ENCODE measurements at places on chromosomes 12 and 14. TPM values are rescaled to one million over a fixed set of nuclear protein-coding genes. Genes with fewer than 3 reads are reported as not detected.

ANKRD33 gene
- total RNA-seq, result 0.24 TPM

SERPINA4 gene
- total RNA-seq, result not detected

MAP1LC3B2 gene
- 1.3 TPM for total RNA-seq

KCNA1 gene
- total RNA-seq, result not detected

CELA1 gene
- not detected for total RNA-seq

TRIM9 gene
- 8.3 TPM for total RNA-seq

RHOJ gene
- total RNA-seq, result not detected

EIF2S3B gene
- total RNA-seq, result 0.60 TPM

LRIG3 gene
- total RNA-seq, result 6.0 TPM

CIT gene
- 8.5 TPM for total RNA-seq

PAH gene
- total RNA-seq, result not detected

MMP17 gene
- total RNA-seq, result 12.2 TPM

ST8SIA1 gene
- not detected for total RNA-seq

ANKS1B gene
- 0.73 TPM for total RNA-seq

ACSS3 gene
- not detected for total RNA-seq

IFNG-AS1 gene
- total RNA-seq, result not detected

LRFN5 gene
- not detected for total RNA-seq

KRT83 gene
- 2.5 TPM for total RNA-seq

NRIP2 gene
- not detected for total RNA-seq

SAMD4A gene
- 6.4 TPM for total RNA-seq

TC2N gene
- total RNA-seq, result 0.72 TPM

ZFYVE21 gene
- total RNA-seq, result 38.4 TPM

ARHGAP9 gene
- total RNA-seq, result 0.22 TPM

POTEG gene
- not detected for total RNA-seq

KIF5A gene
- 0.14 TPM for total RNA-seq

CLEC4E gene
- total RNA-seq, result not detected

SIRT4 gene
- 0.80 TPM for total RNA-seq

CDH24 gene
- total RNA-seq, result 5.2 TPM

ADAM21 gene
- 0.07 TPM for total RNA-seq

CTSG gene
- not detected for total RNA-seq

LMNTD1 gene
- total RNA-seq, result not detected

MLH3 gene
- total RNA-seq, result 17.5 TPM

RNASE2 gene
- not detected for total RNA-seq

PLXNC1 gene
- total RNA-seq, result 0.07 TPM

BBOF1 gene
- 3.6 TPM for total RNA-seq

THTPA gene
- 11.8 TPM for total RNA-seq

CRIP1 gene
- 1,748 TPM for total RNA-seq

CCDC177 gene
- not detected for total RNA-seq

NPAS3 gene
- total RNA-seq, result not detected

RND1 gene
- total RNA-seq, result 14.4 TPM

MYF6 gene
- not detected for total RNA-seq

C12orf54 gene
- not detected for total RNA-seq

KRT6C gene
- total RNA-seq, result not detected

SPX gene
- total RNA-seq, result 2.3 TPM

ERP27 gene
- not detected for total RNA-seq

SYNDIG1L gene
- not detected for total RNA-seq

PPHLN1 gene
- 52.4 TPM for total RNA-seq

DICER1 gene
- 20.4 TPM for total RNA-seq

RDH16 gene
- total RNA-seq, result 0.09 TPM

CLEC4C gene
- total RNA-seq, result not detected

SPTB gene
- total RNA-seq, result 1.1 TPM

TMEM121 gene
- total RNA-seq, result 8.9 TPM

IL23A gene
- total RNA-seq, result 0.74 TPM

TAS2R50 gene
- total RNA-seq, result not detected

PPP2R5E gene
- 24.7 TPM for total RNA-seq

PTHLH gene
- total RNA-seq, result 34.4 TPM

Data from A549 treated with RU486 at 1 μM for 4 hours (cell line).